ENCODE measurements at places on chromosomes 7 and 10.

GRCh38 chr10:34112171-34112782 lies 702.8 kb downstream of the PARD3 start:
- no peak for DNase-seq

- no peak for DNase-seq
Observed at GRCh38 chr10:122849900-122850605, 4.4 kb upstream of the CUZD1 start.

DNA sequence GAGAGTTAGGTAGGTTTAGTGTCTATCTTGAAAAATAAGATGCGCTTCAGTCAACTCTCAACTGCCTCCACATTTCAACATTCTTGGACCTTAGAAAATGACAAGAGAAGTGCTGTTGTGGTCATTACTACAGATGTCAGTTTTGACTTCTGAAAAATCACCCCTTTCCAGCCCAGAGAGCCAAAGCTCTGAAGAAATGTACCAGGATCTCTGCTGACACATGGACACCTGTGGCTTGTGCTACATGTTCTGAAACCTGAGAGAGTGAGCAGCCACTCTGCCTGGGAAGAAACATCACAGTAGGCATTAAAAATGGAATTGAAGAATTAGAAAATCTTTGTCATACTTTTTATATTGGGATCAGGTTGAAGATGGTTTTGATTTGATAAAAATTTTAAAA lies 35.9 kb upstream of the FEZF1 start:
- DNase-seq = no peak

- DNase-seq = no peak
Observed at GRCh38 chr10:66924674-66925345, 1.0 kb upstream of the LRRTM3 start.
